Upper lobe of left lung (tissue), 6 donors: ENCODE measurements at places on chromosomes 16 and 17.

- no peak overlapping the region for H3K4me3 ChIP-seq
- no peak for DNase-seq
- no peaks in the 10 kb centered on the region for H3K27me3 ChIP-seq
- H3K4me1 ChIP-seq = no peaks in the 10 kb centered on the region
- H3K36me3 ChIP-seq = no peaks in the 10 kb centered on the region
- H3K27ac ChIP-seq = no peak overlapping the region
Observed at GRCh38 chr17:5877948-5878347, 192.2 kb upstream of the WSCD1 start.

- no peak overlapping the region for H3K4me3 ChIP-seq
- H3K27me3 ChIP-seq = no peaks in the 10 kb centered on the region
- H3K36me3 ChIP-seq = no peaks in the 10 kb centered on the region
- DNase-seq = no peak
Observed at GRCh38 chr16:10122546-10122945, 59.7 kb downstream of the GRIN2A start.

DNA sequence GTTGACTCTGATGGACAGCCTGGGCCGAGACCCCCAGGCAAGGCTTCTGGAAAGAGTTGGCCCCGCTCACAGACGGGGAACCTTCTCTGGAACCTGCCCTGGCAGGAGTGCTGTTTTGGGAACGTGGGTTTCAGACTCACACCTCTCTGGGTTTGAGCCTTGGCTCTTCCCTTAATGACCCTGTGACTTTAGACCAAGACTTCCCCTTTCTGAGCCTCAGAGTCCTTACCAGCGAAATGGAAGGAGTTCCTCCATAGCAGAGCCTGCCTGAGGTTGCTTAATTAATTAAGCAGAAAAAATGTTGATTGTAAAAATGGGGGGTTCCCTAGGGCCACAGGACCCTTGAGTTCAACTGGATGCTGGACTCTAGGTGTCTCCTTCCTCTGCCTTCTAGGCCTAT lies 408.2 kb downstream of the SEC14L1 start:
- H3K4me1 ChIP-seq = no peaks in the 10 kb centered on the region
- H3K4me3 ChIP-seq = no peak overlapping the region
- no peak for DNase-seq
- H3K27ac ChIP-seq = no peak overlapping the region
- no peaks in the 10 kb centered on the region for H3K36me3 ChIP-seq

GRCh38 chr16:71927383-71927782 lies 32.1 kb downstream of the IST1 start:
- peaks cover 29% of the 10 kb centered on the region for H3K4me1 ChIP-seq
- no peak for DNase-seq
- H3K27me3 ChIP-seq = no peaks in the 10 kb centered on the region
- H3K36me3 ChIP-seq = peaks cover 87% of the 10 kb centered on the region
- H3K27ac ChIP-seq = peak overlapping the region; percentile 42

DNA sequence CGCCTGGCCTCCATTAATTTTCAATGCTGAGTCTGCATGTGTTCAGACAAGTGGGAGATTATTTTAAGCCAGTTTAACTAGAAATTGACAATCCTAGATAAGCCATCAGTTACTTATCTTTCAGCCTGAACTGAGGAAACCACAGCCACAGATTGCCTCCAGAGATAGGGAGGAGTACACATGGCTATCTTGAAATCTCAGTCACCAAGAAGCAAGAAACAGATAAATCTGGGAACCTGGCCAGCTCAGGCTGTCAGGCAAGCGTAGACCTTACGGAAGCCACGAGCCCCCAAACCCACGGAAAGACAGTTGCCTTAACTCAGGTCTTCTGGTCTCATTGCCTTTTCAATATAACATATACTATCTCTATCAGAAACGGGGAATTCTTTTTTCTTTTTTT lies 2.0 kb upstream of the GLG1 start:
- DNase-seq = no peak
- H3K27ac ChIP-seq = no peak overlapping the region
- no peaks in the 10 kb centered on the region for H3K36me3 ChIP-seq
- no peaks in the 10 kb centered on the region for H3K27me3 ChIP-seq
- peaks cover 30% of the 10 kb centered on the region for H3K4me1 ChIP-seq
